ENCODE measurements at places on chromosomes 5 and 9.

- no peak for DNase-seq
These were observed 91.8 kb upstream of the FER start for GRCh38 chr5:108655750-108656450.

DNA sequence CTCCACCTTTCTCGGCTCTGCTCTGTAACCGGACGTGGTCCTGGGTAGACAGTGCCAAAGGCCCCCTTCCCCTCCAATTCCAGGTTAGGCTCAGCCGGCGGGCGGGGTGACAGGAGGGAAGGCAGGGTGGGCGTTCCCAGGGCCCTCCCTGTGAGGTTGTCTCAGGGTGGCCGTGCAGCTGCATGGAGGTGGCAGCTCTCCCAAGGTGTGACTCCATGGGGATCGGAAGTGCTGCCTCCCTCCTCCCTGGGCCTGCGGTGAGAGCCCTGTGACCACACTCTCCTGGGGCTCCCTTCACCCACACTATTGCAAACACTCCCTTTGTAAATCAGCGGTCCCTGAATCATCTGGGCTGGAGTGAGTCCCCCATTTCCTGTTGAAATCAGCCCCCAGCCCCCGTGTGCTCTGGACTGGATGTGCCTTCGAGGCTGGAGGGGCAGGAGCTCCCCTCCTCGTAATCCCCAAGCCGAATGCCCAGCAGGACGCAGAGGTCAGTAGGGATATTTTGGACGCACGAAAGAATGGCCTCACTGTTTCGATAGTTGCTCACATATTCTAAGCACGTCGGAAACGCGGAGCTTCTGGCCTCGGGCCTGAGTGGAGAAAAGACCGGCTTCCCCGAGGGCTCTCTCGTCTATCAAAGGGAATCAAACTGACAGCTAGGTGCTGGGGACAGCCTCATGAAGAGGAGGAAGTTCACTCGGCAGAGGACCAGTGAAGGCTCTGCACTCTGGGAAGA is 107.6 kb upstream of the COL5A1 start:
- no peak for DNase-seq

- no peak for DNase-seq
These were observed 9.3 kb downstream of the ZNF622 start for GRCh38 chr5:16456103-16456832.

DNA sequence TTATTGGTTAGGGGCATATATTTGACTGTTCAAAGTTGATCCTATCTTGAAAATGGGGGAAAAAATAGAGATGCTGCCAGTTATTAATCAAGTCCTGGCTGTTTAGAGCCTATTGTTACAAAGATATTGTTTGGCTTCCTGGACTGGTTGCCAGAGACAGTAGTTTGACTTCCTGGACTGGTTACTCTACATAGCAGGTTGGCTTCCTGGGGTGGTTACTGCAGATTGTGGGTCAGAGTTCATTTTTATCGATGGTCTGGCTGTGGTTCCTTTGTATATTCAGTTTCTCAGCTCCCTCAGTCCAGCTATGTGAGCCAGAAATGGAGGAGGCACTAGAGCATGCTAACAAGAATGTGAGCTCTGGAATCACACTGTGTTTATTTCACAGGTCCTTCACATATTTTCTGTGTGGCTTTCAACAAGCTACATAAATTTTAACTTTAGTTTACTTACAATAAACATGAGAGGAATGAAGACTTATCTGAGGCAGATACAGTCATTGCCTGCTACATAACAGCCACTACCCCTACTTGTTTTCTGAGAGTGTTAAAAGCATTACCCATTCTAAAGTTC is 137.6 kb downstream of the TRPM3 start:
- DNase-seq = no peak

DNA sequence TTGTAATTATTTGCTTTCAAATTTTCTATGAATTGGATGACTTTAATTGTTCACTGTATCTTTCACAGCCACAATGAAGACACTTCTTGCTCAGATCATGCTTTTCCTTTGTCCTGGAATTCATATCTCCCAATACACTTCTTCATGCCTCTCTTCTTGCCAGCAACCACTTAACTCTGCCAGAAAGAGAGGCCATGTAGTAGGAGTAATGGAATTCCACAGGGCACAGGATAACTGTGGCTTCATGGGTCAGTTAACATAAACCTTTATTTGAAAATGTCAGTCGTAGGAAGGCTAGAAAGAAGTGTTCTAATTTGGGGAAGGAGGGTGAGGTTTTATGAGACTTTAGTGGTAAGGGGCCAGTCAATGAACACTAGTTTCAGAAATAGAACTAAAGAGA is 190.3 kb downstream of the TMEM167A start:
- DNase-seq = no peak

DNA sequence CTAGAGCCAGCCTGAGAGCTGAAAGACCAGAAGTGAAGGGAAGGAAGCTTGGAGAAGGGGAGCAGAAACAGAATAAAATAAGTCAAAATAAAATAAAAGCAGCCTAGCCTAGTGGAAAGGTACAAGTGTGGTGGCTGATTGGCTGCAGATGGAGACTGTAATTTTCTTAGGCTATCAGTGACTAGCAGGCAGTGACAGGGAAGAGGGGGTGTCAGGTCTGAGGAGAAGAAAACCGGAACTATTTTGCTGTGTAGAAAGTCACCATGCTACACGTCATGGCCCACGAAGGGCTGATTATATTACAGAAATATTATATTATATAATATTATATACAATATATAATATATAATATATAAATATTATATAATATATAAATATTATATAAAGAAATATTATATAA is 98.1 kb upstream of the TAF11L2 start:
- DNase-seq = no peak

- no peak for DNase-seq
These were observed 49.9 kb upstream of the IL13 start for GRCh38 chr5:132608107-132608506.

GRCh38 chr5:4815002-4815401 is 325.1 kb upstream of the ADAMTS16 start:
- no peak for DNase-seq

DNA sequence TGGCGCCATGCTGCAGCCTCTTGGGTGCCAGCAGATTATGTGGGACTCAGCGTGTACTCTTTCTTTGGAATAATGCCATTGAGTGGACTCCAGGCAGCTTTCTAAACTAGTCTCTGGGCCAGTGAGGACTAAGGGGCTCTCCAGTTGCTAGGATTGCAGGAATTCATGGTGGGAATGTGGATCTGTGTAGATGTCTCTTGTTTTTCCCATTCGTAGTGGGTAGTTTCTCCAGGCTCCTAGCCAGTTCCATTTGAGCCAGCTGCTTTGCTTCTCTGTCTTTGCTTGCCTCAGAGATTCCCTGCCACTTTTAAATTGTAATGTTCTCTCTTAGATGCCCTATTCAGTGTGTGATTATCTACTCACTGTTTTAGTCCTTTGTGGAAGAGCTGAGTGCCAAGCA is 42.6 kb downstream of the SLF1 start:
- DNase-seq = no peak

GRCh38 chr9:71353720-71354119 is 232.3 kb upstream of the TRPM3 start:
- DNase-seq = no peak

- DNase-seq = no peak
These were observed 436.7 kb downstream of the ZSWIM6 start for GRCh38 chr5:61768692-61769281.

- no peak for DNase-seq
These were observed 219.6 kb downstream of the CTNND2 start for GRCh38 chr5:11684607-11685006.

DNA sequence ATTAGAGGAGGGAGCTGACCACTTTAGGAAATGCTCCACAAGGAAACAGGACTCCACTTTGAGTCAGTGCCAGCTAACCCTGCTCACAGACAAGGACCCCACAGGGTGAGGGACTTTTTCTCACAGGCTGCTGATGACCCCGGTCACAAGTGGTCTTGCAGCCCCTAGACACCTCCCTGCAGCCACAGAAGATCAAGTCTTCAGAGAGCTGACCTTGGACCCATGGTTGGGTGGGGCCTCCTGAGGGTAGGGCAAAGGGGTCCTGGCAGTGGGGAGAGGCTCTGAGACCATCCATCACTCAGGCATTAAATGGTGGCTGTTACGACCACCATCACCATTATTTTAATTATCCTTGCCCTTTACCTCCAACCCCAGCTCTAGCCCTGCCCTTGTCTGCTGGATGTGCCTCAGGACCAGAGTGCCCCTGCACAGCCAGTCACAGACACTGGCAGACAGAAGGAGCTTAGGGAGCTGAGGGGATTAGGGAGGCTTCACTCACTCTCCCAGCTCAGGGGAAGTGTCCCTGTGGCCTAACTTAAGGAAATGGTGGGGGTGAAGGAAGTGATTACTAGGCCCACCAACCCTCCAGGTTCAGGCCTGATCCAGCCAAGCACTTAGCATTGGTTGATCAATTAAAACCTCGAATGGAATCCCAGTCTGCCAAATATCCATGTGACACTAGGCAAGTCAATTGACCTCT is 1.6 kb downstream of the ACSL6 start:
- DNase-seq = no peak

DNA sequence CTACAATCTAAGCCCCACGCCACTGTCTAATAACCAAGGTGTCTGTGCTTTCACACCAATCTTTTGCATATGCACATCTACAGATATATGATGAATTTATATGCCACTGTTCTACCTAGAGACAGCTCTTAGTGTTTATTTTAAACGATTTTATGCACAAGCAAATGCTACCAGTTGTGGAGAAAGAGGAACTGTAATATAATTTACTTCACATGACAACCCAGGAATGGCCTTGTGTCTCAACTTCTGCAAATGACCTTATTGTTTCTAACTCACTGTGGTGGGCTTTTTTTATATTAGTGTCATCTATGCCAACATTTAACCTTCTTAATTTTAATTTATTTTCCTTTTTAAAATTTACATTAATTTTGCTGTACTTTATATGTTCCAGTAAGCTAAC is 531.1 kb upstream of the TLE4 start:
- DNase-seq = no peak

GRCh38 chr5:163915481-163915961 is 410.1 kb downstream of the MAT2B start:
- no peak for DNase-seq

DNA sequence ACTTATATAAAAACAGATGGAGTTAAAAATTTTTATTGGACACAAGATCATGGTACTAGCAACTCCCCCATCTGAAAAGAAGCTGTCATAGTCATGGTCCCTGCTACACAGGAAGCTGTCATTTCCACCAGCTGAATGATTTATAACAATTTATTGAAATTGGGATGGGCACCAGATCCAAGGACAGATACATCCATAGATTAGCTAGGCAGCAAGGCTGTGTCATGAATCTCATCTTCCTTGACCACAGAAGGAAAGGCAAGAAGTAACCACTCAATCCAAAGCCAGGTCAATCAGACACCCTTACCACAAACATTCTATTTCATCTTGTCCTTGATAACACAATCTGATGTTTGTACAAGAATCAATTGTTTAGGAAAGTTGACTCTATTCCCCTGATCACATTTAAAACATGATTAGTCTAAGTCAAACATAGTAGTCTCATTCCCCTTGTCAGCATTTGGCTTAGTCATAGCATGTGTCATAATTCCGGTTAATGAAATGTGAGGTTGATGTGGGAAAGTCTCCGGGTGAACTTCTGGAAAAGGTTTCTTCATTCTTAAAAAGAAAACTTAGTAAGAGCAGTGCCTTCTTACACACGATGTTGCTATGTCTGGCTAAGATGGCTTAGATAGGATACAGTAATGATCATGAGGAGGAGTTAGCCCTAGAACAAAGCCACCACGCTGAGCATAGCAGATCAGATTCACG is 462.6 kb upstream of the PAPPA start:
- no peak for DNase-seq

DNA sequence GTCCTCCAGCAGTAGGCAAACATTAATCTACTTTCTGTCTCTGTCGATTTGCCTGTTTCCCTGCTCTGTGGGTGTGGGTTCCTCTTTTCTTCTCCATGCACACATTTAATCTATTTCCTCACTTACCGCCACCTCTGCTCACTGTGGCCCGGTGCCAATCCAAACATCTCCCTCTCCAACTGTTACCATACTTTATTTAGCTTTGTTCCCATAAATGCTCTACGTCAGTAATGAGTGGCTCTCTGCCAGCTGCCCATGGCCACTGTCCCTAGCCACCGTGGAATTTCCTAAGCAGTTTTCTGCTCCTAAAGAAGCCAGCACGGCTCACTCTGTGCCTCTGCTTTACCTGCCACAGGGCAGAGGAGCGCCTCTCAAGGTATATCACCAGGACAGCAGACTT is 19.5 kb upstream of the GOLPH3 start:
- DNase-seq = no peak

GRCh38 chr5:102971676-102972293 is 148.2 kb downstream of the GIN1 start:
- DNase-seq = no peak

GRCh38 chr9:20391208-20391607 is 231.1 kb downstream of the MLLT3 start:
- no peak for DNase-seq

DNA sequence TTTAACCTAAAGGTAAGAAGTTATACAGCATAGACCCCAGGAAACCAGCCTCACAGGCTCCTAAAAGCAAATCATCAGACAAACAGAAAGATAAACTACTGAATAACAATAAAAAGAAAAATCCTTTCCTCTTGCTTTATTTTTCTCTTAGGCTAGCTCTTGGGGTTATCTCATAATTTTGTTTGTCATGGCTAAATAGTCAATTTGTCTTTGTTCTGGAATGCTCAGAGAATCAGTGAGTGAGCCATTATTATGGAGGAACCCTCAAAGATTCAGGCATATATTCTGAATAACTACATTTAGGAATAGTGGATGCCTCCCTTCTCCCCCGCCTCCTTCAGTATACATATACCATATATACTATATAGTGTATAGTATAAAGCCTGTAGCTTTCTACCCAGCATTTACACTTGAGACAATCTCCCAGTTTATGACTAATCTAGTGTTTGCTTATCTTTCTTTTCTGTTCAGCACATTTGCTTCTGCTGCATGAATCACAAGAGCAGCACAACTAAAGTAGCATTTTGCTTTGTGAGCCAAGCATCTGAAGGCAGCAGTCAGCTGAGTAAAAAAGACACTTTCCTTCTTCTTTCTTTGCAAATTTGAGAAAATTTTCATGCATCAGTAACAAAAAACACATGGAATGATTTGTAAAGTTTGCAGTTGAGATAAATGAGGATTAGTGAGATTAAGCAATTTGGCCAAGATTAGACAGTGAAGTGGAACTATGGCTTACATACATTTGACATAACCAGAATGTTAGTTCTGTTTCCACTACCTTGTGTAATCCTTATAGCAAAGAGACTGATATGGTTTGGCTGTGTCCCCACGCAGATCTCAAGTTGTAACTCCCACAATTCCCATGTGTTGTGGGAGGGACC is 45.3 kb upstream of the PPP3R2 start:
- DNase-seq = no peak

- DNase-seq = no peak
These were observed 417 bp downstream of the GABBR2 start for GRCh38 chr9:98708103-98708932.

DNA sequence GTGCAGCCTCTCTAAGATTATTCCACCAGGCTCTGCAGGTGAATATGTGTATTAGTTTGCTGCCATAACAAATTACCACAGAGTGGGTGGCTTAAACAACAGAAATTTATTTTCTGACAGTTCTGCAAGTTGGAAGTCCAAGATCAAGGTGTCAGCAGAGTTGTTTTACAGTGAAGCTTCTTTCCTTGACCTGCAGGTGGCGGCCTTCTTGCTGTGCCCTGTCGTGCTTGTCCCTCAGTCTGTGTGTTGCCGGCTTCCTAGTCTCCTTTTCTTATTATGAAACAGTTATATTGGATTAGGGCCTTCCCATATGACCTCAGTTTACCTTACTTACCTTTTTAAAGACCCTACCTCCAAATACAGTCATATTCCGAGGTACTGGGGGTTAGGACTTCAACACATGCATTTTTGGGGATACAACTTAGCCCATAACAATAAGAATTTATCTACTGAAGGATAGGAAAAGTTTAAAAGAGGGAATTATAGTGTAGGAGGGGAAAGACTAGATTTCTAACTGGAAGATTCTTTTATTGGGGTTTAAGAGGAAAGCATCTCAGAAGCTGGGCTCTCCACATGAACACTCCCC is 97.4 kb downstream of the OSTF1 start:
- DNase-seq = peak; percentile 15

Data from activated T-helper 1 cell treated with anti-CD3 and anti-CD28 coated beads, Interleukin-2, amount 50 U/mL, for 16 hours (primary cell).